ENCODE measurements at places on chromosomes 1 and 21.
A peak's percentile ranks its signal among the peaks of the same experiment; 100 is the strongest.

DNA sequence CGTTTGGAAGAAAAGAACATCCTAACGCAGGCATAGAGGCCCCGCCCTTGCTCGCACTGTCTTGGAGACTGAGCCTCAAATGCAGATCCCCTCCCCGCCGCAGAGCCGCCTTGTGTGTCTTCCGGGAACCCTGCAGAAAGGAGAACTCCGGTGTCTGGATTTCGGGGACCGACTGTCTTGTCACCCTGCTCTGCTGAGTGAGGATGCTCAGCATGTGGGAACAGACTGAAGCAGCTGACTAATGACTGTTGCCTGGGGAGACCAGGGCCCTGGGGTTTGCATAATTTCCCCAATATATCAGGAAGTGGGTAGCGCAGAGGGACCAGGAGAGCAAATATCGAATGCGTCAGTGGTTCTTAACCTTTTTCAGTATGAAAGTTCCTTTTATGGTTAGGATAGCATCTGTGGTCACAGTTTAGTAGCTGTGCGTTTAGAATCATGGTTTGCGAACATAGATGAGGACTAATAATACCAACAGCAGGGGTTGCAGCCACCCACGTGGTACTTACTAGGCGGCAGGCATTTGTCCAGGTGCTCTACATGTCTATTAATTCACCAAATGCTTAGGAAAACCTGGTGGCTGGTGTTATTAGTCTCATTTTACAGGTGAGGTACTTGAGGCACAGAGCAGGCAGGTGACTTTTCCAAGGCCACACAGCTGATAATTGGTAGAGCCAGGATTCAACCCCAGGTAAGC, 14.3 kb downstream of the GPR137B start:
- DNase-seq = peak; percentile 79

GRCh38 chr1:11488966-11489625, 10.1 kb downstream of the DISP3 start:
- no peak for DNase-seq

DNA sequence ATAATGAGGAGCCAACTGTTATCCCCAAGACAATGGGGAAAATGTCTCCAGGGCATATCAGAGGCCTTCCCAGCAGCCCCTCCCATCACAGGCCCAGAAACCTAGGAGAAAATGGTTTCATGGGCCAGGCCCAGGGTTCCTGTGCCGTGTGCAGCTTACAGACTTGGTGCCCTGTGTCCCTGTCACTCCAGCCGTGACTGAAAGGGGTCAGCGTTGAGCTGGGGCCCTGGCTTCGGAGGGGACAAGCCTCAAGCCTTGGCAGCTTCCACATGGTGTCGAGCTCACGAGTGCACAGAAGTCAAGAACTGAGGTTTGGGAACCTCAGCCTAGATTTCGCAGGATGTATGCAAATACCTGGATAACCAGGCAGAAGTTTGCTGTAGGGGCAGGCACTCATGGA, 18.1 kb downstream of the SIPA1L2 start:
- no peak for DNase-seq

DNA sequence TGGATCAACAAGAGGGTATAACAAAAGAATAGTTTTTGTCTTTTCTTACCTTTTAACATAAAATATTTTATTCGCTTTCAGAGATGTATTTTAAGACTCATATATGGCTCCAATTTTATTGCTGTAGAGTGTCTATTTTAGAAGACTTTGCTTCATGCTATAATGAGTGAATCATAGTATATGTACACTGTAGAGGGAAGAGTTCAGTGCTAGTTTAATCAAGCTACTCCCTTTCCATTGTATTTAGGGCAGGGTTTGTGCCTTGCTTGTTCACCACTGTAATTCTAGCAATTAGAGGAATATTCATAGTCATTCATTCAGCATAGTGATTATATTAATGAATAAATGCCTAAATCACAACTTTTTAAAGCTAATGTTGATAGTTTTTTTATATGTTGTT, 78.8 kb downstream of the CEP350 start:
- DNase-seq = no peak

DNA sequence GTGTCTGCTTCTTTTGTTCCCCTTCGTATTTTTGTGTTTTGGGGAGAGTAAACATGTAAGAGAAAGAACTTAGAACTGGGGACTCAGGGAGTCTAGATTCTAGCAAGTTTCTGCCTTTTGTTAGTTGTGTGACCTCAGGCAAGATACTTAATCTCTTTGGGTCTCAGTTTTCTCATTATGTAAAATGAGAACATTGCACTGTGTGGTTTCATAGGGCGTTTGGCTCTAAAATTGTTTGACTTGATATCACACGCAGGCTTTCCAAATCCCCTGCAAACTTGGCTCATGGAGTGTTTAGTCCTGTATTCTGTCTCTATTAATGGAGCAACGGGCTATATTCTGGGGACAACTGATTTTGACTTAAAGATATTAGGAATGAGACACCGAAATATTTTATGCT, 57.7 kb downstream of the NTNG1 start:
- DNase-seq = no peak

- DNase-seq = no peak
Observed at GRCh38 chr1:27563591-27564471, 40.1 kb downstream of the AHDC1 start.

- no peak for DNase-seq
Observed at GRCh38 chr1:145720556-145720877, 1.2 kb downstream of the CD160 start.

DNA sequence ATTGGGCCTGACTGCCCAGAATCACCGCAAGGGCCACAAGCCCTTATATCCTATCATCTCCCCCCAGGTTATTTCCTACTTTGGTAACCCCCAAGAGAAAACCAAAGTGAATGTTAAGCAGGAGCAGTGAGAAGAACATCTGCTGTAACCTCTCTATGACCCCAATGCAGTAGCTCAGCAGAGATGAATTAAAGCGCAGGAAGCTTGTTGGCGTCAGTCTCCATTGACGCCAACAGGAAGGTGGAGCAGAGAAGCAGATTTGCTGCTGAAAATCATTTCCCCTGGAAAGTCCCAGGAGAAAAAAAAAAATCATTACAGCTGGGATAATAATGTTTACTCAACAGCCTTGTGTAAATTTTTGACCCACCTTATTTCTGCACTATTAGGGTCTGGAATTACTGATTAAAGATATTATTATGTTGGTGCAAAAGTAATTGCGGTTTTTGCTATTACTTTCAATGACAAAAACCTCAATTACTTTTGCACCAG, 33.2 kb upstream of the FAM163A start:
- DNase-seq = no peak

- DNase-seq = no peak
Observed at GRCh38 chr1:67888216-67889106, 55.2 kb upstream of the GNG12 start.

DNA sequence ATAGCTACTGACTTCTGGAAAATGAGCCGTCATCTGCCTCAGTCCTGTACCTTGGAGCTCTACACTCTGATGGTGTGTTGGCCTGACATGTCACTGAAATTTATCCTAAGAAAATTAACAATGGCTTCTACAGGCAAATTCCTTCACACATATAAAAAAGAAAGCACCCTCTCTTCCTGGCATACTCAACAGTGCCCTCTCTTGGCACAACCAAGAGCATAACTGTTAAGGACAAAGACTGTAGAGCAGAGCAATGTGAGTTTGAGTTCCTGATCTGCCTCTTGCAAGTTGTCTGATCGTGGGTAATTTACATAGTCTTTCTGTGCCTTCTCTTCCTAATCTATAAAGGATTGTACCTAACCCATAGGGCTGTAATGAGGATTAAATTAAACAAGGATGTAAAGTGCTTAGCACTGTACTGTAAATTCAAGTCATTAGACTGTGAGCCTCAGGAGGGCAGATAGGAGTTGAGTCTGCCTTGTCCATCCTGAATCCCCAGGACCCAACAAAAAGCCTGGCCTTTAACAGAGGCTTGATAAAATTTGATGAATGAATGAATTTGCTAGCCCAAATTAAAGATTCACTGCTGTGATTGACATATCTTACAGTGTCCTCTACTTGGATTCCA, 83.5 kb downstream of the SYF2 start:
- DNase-seq = no peak

DNA sequence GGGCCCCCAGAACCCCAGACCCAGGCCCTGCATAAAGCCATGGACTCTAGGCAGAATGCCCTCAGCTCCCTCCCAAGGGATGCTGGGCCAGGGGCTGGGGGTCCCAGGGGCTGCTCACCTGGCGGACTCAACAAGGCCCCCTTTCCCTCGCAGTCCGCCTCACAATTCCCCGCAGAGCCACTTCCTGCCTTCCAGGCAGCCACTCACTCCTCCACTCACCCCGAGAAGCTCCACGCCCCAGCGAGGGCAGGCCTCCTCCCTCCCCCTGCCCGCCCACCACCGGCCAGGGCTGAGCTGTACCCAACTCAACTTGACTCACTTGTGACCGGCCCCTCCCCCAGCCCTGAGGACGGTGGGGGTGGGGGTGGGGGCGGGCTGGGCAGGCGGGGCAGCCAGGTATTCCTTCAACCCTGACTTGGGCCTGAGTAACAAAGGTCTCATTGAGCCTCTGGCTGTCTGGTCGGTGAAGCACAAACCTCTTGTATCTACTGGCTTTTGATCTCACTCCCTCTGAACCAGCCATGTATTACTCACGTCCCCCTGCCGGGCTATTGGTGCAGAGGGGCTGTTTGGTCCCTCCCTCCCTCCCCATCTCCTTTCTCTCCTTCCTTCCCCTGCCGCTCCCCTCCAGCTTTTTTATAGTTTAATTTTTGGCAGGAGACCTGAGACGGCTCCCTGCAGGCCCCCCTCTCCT, 5.9 kb downstream of the BLACAT1 start:
- no peak for DNase-seq

GRCh38 chr1:46749404-46749803, 30.5 kb upstream of the EFCAB14 start:
- no peak for DNase-seq

DNA sequence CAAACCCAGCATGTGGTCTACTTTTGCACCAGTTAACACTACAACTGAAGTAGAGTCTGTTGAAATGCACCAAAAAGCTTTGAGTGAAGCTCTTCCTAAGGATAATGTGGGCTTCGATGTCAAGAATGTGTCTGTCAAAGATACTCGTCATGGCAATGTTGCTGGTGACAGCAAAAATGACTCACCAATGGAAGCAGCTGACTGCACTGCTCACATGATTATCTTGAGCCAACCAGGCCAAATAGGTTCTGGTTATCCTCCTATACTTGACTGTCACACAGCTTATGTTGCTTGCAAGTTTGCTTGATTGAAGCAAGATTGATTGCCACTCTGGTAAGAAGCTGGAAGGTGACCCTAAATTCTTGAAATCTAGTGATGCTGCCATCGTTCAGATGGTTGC, 85.2 kb downstream of the DENND1B start:
- DNase-seq = no peak

- no peak for DNase-seq
Observed at GRCh38 chr1:7229186-7229585, 443.9 kb downstream of the CAMTA1 start.

GRCh38 chr1:211182746-211183145, 48.8 kb upstream of the KCNH1 start:
- DNase-seq = no peak

GRCh38 chr1:247298701-247299100, 33.0 kb downstream of the ZNF496 start:
- no peak for DNase-seq

GRCh38 chr1:243890576-243890975, 40.5 kb upstream of the AKT3 start:
- no peak for DNase-seq

DNA sequence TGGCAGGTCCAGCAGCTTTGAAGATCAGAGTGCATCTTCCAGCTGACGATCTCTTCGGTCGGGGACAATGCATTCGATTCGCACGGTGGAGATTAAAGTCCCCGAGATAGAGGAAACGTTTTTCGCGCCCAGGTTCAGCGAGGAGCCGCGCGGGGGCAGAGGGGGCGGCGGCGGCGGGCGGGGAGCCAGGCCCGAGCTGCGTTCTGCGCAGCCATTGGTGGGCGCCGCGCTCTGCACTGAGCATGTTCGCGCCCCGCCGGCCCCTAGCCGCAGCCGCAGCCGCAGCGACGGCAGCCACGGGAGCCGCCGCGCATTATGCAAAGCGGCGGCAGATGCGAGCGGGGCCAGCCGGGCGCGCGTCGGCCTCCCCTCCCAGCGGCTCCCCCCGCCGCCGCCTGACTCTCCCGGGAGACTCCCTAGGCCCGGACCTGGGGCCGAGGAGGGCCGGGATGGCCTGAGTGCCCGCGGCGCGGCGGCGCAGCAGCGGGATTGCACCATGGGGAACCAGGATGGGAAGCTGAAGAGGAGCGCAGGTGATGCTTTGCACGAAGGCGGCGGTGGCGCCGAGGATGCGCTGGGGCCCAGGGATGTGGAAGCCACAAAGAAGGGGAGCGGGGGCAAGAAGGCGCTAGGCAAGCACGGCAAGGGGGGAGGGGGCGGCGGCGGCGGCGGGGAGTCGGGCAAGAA, at the start of gene FMN2:
Gene FMN2, plus strand, starts transcription at position 270 of the 687 bp plus-strand sequence. Its CDS starts 227 bp downstream, at position 497.
- no peak for DNase-seq

DNA sequence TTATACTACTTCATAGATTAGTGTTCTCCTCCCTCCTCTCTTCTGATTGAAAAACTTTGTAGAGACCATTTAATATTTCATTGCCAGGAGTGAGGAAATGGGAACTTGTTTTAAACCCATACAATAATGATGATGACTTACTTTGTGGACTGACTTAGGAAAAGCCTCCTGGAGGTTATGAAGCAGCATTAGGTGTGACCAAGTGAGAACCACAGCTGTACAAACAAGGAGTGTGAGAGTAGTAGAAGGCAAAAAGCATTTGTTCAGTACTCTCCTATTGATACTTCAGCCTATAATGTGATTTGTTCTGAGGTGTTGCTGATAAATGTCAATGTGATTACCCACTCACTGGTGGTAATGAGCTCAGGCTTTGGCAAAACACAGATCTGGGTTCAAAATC, 8.4 kb downstream of the TIPRL start:
- DNase-seq = no peak

DNA sequence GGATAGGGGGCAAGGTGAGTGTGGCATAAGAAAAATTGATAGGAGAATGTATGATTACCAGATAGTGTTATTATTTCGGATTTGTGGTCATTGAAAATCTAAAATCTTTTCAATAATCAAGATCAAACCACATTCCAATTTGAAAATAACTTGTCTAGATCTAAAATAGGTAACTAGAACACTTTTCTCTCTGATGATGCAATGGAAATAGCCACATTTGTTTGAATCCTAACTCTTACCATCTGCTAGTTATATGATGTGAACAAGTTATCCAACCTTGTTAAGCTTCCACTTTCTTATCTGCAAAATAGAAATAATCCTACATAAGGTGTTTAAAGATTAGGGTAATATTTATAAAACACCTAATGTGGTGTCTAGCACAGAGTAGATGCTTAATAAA, 3.8 kb downstream of the BTF3L4 start:
- DNase-seq = no peak

DNA sequence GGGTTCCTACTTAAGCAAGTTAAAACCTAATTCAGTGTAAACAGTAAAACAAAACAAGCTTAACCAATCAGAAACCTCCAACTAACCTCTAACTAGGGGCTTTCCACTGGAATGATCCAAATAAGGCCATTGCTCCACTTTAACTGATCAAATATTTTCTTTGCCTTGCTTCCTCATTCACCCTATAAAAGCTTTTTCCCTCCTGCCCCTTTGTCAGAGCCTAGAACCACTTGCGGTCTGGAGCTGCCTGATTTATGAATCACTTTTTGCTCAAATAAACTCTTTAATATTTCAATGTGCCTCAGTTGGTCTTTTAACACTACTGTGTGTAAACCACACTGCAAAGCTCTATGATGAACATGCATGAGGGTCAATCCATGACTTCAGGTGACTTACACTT, 4.5 kb upstream of the FAM89A start:
- DNase-seq = no peak

All from GM18507 (cell line).